ENCODE measurements at places on chromosomes 1 and 21.

GRCh38 chr1:7680955-7681268 lies 90.2 kb upstream of the VAMP3 start:
- DNase-seq = no peak

- DNase-seq = no peak
Measured at GRCh38 chr1:24591781-24592180, 35.9 kb downstream of the NCMAP start.

GRCh38 chr1:37931361-37932158 lies 15.3 kb downstream of the INPP5B start:
- peak; percentile 82 for DNase-seq

DNA sequence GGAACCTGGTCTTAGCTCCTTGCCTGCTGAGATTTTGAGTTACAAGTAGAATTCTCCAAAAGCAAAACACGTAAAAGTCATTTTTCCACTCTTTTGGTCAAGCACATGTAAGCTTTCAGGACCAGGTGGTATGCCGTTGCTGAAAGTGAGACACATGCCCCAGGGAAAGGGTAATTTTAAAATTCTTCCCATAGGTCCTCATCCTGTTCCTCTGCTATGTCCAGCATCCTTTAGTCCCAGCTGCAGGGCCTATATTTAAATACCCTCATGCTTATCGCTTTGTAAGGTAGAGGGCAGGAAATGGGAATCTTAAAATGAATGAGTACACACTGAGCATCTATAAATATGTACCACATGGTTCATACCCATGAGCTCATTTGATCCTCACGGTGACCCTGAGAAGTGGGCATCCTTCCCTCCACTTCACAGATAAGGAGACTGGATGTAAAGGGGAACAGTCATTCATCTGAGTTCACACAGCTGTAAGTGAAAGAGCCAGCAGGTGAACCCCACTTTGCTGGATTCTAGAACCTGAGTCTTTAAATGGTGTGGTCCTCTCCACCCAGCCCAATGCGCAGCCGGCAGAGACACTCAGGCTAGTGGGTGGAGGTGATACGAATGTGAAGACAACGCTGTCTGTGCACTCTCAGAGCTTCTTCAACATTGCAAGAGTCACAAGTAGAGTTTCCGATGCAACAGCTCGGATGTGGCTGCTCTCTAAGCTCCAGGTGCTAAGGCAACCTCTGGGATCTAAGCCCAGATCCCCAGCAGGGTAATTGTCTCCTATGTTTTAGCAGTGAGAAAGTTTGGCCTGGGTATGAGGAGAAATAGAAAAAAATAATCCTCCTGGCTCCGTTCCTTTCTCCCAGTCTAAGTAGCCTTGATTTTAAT lies 163.5 kb downstream of the PLXNA2 start:
- DNase-seq = no peak

- no peak for DNase-seq
Measured at GRCh38 chr1:180065408-180065807, 89.3 kb upstream of the QSOX1 start.

- DNase-seq = no peak
Measured at GRCh38 chr21:34911360-34911759, 137.7 kb downstream of the RUNX1 start.

DNA sequence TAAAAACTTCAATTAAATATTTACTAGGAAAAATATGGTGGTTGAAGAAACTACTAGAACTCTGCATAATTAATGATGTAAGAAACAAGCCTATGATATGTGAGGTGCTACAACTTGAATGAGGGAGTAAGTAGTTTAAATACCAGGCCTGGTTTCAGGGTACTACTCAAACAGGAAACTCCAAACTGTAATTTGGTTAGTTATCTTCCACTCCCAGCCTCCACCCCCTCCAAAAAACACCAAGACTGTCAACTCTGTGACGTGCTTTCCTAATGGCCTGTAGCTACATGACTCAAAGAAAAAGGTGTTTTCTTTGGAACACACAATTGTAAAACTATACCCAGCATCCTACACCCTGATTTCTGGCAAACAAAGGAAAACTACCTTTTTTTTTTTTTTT lies 55.9 kb upstream of the RCC1 start:
- no peak for DNase-seq

DNA sequence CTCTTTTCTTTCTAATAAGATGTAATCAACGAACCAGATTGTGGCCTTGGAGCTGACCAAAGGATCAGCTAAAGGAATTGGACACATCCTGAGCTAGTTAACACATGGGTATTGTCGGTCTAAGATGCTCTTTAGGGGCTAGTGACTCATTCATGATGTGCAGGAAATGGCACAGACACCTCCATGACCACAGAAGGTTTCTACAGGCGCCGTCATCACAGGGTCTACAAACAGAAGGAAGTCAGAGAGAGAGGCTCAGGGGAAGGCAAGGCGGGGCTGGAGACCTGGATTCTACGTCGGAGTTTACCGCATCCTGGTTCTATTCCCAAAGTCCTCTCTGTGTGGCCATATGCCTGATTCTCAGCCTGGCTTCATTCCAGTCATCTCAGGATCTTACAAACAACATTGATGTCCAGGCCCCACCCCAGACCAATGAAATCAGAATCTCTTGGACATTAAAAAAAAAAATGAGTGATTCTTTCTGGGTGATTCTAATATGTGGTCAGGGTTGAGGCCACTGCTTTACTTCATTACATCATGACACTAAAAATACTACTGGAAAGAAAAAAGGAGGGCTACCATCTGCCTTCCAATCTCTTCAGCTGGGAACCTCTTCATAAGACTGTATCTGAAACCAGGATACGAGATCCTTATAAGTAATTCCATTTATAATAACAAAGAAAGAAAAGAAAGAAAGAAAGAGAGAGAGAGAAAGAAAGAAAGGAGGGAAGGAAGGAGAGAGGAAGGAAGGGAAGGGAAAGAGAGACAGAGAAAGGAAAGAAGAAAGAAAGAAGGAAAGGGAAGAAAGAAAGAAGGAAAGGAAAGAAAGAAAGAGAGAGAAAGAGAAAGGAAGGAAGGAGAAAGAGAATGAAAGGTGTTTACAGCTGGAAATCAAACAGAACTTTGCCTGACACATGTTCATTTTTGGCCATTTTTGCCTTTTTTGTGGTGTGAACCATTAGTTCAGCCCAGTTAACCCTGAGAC lies 11.6 kb upstream of the KCNJ15 start:
- no peak for DNase-seq

- no peak for DNase-seq
Measured at GRCh38 chr1:201060586-201060985, 37.1 kb upstream of the KIF21B start.
